Adipocyte (in vitro differentiated cells): ENCODE measurements at places on chromosomes 6 and 20.
A peak's percentile ranks its signal among the peaks of the same experiment; 100 is the strongest.

- DNase-seq = no peak
Observed at GRCh38 chr6:65149841-65150240, 557.2 kb downstream of the EYS start.

- no peak for DNase-seq
Observed at GRCh38 chr6:15960740-15961634, 167.9 kb upstream of the MYLIP start.

DNA sequence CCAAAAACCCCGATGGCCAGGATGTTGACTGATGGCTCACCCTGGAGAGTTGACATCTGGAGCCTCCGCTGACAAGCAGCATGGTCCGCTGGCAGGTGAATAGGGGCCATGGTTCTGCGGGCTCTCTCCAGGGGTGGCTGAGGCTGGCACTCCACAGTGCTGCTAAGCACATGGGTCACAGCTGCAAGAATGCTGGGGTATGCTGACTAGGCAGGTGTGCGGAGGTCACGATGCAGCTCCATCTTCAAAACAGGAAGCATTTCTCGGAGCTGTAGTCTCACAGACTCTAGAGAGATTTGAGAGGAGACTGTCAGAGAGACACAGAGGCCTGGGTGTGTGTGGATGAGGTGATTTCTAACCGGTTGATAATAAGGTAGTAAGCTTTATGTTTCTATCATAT lies 341.6 kb downstream of the NRN1 start:
- DNase-seq = no peak

DNA sequence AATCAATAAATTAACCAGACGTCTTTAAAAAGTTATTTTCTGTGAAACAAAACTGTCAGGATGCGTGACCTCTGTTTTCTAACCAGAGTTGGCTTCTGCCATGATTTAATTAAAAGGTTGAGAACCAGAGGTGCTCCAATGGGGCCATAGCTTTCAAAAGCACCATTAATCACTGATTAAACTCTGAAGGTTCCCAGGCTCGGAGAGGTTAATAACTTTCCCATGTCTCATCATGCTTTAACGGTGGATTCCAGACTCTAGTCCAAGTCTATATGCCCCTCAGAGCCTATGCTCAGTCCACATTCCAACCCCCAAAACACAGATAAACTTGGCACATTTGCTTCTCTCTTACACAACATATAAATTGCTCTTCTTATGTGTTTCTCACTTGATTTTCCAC lies 95.5 kb downstream of the SNAP91 start:
- DNase-seq = no peak

DNA sequence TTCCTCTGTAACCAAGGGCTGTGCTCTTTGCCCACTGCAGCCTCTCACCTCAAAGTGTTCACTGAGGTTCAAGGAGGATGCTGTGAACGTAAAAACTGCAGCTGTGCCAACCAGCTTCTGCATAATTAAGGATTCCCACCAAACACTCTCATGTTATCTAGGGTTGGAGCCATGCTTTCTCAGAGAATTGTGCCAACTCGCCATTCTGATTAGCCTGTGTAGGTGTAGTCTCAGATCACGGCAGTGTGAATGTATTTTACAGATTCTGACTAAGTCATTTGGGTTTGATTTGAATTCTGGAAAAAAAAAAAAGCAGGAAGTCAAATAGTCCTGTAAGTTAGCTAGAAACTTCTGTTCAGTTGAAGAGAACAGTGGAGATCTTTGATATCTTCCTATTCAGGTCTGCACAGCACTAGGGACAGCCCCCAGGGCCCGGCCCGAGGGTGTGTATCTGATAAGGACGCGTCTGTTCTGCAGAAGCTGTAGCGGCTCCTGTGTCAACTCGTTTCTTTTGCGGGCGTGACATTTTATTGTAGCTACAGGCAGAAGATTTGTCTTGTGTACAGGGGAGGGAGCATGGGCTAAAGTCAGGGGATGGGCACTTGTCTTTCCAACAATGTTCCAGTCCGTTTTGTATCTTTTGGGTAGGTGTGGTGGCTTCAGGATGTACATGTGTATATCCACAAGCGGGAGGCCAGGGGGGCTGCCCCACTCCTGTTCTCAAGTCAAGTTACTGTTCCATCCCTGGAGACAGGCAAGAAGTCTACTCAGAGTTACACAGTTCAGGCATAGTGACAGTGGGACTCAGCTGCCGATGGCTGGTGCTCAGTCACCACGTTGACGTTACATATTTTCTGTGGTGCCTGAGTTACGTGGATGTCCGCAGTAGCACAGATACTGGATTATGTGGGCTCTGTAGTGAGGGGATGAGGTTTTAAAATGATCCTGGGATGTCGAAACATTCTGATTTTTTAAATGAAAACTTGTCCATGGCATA lies 12.4 kb downstream of the IRF4 start:
- DNase-seq = no peak

GRCh38 chr20:43942667-43943285 lies 28.1 kb downstream of the TOX2 start:
- peak; percentile 83 for DNase-seq

DNA sequence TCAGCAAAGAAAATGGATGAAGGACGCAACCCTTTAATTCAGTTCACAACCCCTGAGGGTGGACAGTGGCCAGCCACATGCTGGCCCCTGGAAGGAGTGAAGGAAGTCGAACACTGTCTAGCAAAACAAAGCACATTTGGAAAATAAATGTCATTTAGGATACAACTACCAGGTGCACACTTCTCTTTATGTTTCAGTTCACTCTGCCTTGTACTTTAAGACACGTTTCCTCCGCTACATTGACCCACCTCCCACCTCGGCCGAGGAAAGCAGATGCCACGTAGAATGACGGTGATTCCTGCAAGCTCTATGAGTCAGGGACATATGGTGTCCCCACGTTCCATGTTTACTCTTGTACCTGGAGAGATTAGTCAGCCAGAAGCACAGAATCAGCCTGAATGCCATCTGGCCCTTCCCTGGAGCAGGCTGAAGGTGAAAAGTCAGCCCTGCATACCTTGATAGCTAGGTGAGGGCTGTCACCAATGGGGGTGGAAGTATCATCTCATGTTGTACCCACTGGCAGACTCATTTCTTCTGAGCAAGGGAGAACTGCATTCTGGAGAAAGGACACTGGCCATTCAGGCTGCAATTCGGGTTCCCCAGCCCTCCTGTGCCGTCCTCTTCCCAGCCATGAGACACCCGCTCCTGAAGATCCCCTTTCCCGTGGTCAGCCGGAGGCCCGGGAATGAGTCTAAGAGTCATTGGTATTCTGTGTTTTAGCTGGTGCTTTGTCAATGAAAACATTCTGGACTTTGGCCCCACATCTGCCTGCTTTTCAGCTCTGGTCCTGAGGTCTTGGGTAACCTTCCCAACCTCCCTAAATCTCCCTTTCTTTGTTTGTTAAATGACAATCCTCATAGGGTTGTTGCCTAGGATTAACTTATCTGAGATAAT lies 60.6 kb downstream of the FOXA2 start:
- DNase-seq = no peak

DNA sequence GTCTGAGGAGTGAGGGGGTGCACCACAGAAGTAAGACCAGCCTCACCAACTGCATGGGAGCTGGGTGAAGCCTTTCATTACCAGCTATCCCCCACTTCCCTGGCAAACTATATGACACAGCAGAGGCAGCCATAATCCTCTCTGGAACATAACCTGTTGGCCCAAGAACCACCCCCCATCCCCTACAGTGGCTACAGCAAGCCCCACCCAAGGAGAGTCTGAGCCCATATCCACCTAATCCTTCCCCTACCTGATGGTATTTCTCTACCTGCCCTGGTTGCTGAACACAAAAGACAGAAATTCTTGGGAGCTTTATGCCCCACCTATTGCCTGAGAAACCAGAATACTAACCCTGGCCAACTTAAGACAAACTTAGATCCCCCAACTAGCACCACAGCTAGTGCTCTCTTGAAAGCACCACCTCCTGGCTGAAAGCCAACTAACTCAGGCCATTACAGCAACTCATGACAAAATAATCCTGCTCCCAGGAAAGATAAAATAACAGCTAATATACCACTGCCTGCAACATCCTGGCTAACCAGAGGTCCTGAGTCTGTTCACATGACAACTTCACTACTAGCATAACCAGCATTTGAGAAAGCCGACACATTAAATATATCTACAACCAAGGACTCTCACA lies 11.2 kb downstream of the RNGTT start:
- no peak for DNase-seq

GRCh38 chr20:24835195-24835594 lies 113.9 kb upstream of the CST7 start:
- no peak for DNase-seq

DNA sequence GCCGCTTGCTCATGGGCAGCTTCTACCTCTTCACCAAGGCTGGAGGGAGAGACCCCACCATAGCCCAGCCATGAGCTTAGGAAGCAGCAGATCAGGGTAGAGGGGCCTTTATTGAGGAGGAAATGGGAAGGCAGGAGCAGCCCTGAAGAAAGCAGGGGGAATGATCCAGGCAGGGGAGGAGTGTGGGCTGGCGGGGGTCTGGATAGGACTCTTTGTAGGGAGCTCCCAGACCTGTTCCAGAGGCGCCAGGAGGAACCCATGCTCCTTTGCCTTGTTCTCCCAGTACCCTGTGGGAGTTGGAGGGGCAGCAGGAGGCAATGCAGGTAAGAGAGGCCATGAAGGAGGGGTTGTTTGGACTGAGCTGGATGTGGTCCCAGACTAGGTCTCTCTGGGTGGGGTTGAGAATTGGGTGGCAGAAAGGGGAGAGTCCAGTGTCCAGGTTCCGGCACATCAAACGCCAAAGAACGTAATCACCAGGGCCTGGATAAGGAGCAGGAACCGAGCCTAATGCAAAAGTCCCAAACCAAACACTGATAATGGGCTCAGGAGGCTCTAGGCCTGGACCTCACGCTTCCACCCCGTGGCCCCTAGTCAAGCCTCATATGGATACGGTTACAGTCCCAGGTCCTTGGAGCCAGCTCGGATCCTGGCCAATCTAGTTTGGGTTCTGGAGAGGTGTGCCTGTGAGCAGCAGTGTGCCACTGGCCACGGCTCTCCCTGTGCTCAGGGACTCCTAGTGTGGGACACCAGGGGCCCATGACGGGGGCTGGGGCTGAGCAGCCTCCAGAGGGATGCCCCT lies 12.1 kb upstream of the PGC start:
- DNase-seq = no peak

- peak; percentile 10 for DNase-seq
Observed at GRCh38 chr6:45619994-45620471, 242.3 kb upstream of the SUPT3H start.

DNA sequence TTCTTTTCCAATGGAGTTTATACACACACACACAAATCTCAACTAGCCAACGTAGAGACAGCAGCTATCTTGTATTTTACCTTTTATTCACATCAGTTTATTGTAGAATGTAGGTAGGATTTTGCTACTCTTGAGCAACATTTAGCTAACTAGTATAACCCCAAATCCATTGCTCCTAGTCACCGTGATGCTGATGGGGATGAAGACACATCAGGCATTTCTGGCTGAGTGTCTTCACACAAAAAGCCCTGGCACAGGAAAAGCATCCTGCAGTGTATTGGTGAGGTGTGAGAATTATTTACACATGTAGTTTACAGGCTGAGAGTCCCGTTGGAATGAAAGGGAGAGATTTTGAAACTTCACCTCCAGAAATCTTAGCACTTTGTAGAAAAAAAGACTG lies 65.9 kb upstream of the FBXL4 start:
- DNase-seq = peak; percentile 26

DNA sequence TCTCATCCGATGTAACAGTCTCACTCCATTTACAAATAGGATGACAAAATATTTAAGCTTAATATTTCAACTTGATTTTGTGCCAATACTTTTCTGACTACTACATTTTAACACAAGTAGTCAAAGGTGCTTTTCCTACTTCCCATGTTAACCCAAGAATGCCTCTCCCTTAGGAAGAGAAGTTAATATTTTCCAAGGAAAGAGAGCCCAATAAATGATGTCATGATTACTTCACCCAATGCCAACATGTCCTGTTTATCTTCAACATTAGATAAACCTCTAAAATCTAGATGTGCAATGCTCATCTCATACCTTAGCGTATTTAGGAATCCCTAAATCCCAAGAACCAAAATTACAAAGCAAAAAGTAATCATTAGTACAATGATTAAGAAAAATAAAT lies 156.7 kb upstream of the TENT5A start:
- no peak for DNase-seq

GRCh38 chr20:8082989-8083388 lies 49.1 kb upstream of the PLCB1 start:
- DNase-seq = peak; percentile 88

DNA sequence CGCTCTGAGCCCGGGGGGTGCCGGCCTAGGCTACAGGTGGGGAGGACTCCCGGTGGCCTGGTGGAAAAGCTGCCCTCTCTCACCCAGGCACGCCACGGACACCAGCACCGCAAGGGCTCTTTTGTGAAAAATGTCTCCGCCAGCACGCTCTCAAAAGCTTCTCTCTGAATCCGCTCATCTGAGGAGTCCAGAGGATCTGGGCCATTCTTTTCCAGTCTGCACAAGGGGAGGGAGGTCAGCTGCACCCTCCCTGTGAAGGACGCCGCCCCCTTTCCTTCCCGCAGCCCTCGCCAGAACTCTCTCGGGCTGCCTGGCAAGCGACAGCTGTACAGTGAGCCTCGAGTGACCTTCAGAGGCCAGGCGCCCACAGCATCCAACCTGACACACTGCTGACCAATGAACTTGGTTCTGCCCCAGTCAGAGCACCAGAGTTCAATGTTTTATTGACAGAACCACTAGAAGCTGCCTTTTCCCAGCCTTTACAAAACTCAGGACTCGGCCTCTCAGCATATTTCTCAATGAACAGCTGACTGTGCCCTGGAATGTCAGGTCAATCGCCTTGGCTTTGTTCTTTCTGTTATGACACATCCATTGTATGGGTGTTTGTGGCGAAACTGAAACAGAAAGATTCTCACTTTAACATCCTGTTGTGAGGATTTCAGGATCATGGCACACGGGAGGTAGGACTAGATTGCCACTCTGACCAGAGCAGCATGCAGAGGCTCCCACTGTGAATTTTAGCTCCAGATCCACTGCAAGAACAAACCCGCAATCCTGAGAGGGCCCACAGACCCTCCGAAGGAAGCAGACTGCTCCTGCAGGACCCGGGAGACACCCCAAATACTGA lies 26.7 kb downstream of the SERPINB9 start:
- peak; percentile 86 for DNase-seq

- DNase-seq = no peak
Observed at GRCh38 chr20:49313283-49313682, 35.4 kb upstream of the ZNFX1 start.

GRCh38 chr20:56945057-56945456 lies 316.0 kb downstream of the TFAP2C start:
- peak; percentile 25 for DNase-seq

DNA sequence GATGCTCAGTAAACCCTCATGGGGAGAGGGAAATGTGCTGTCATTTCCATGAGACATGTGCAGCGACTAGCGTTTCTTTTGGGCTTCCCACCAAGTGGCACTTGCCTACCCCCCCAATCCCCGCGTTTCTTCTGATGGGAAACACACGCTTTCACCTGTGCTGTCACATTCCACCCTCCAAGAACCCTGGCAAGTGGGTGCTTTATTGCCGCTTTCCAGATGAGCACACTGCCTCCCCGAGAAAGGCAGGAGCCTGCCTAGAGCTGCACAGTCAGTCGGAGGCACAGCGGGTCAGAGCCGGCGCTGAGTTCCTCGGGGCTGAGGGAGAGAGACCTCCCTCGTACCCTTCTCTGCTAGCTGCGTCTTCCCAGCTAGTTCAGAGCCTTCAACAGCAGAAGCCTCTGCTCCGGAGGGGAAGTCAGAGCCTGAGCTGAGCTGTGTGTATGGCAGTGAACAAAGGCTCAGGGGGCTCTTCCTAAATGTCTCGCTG lies 12.3 kb upstream of the CCDC167 start:
- DNase-seq = no peak
